ENCODE measurements at places on chromosomes 4 and X. TPM values are rescaled to one million over a fixed set of nuclear protein-coding genes. Genes with fewer than 3 reads are reported as not detected.

Gene USP38
- 28.9 TPM for total RNA-seq

Gene DOK7
- not detected for total RNA-seq

- peaks cover 29% of the 10 kb centered on the region for H3K4me1 ChIP-seq
- peaks cover 8% of the 10 kb centered on the region for H3K36me3 ChIP-seq
- peak overlapping the region; percentile 64 for H3K4me3 ChIP-seq
- H3K27ac ChIP-seq: peak overlapping the region; percentile 61
Observed at GRCh38 chr4:10456595-10457254, 501 bp downstream of the ZNF518B start.

DNA sequence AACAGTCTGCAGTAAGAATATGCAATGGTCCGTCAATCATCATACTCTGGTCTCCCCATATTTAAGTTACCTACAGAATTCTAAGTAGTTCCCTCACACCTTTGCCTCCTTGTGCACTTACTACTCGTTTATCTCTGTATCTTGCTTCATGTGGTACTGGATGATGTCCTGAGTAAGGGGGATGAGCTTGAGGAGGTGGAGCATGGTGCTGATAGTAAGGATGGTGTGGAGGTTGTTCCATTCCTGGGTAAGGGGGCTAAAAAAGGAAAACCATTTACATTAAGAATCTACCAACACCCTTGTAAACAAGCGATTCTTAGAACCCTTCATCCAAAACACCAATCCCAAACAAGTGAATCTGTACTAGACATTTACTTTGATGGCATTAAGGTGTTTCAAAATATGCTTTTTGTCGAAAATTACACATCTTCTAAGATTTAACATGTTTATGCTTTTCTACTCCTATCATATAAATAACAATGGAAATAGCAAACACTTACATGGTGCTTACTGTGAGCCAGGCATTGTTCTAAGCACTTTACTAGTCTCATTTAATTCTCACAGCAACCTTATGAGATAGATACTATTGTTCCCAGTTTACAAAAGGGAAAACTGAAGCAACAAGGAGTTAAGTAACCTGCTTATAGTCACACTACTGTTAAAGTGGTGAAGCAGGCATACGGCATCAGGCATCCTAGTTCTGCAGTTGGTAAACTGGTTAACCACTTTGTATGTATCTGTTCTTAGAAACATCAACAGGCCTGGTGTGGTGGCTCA, 33.5 kb downstream of the YTHDC1 start:
- no peak overlapping the region for H3K4me3 ChIP-seq
- H3K36me3 ChIP-seq: peaks cover 50% of the 10 kb centered on the region
- H3K27me3 ChIP-seq: no peaks in the 10 kb centered on the region
- no peaks in the 10 kb centered on the region for H3K4me1 ChIP-seq

DNA sequence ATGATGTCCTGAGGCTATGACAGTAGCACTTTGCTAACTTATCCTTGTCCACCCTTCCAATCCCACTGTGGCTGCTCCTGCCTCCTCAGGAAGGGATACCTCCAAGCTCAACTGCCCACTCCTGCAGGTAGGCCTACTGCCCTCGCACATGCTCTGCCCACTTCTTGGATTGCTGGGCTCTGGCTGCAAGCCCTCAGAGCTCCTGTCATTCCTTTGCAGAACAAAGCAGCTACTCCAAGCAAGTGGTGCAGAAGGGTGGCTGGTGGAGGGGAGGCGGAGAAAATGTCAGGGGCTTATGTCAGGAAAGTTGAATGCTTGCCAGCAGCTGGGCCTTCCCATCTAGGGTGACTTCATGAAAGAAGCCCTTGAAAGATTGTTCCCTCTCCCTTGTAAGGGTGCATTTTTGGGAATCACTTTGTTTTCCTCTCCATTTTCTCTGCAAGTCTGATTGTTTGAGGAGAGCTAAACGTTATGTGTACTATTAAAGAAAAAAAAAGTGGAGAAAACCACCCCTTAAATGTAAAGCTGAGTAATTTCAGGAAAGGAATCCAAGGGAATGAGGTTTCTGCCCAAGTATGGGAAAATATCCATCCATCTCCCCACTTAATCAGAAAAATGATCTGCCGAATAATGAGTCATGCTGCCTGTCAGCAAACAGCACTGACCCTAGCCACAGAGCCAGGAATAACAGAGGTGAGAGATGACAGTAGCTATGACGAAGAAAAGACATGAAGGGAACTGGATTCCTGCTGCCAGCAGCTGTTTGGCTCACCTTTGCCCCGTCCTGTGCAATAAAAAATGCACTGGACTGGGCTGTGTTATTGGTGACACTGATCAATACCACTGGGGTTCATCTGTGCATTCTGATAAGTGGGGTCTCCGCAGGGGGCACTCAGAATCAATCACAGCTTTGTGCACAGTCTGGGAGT, 102.0 kb downstream of the RTL5 start:
- H3K36me3 ChIP-seq: no peaks in the 10 kb centered on the region
- no peak for DNase-seq
- H3K4me3 ChIP-seq: no peak overlapping the region
- no peaks in the 10 kb centered on the region for H3K4me1 ChIP-seq
- no peak overlapping the region for H3K27ac ChIP-seq

- no peak overlapping the region for H3K27ac ChIP-seq
- DNase-seq: no peak
- no peaks in the 10 kb centered on the region for H3K4me1 ChIP-seq
- H3K4me3 ChIP-seq: no peak overlapping the region
Observed at GRCh38 chrX:149837639-149838038, 43.3 kb upstream of the MAGEA8 start.

GRCh38 chrX:65926095-65927019, 113.5 kb downstream of the VSIG4 start:
- no peaks in the 10 kb centered on the region for H3K27me3 ChIP-seq
- H3K36me3 ChIP-seq: no peaks in the 10 kb centered on the region
- peak overlapping the region; percentile 11 for H3K27ac ChIP-seq
- H3K4me3 ChIP-seq: peak overlapping the region; percentile 25

GRCh38 chrX:118510111-118510510, 14.5 kb downstream of the DOCK11 start:
- no peak overlapping the region for H3K4me3 ChIP-seq
- peaks cover 51% of the 10 kb centered on the region for H3K4me1 ChIP-seq
- H3K27ac ChIP-seq: no peak overlapping the region
- no peak for DNase-seq

GRCh38 chr4:158410272-158410671, 111.4 kb upstream of the RXFP1 start:
- H3K4me3 ChIP-seq: no peak overlapping the region
- no peaks in the 10 kb centered on the region for H3K36me3 ChIP-seq
- DNase-seq: no peak
- no peak overlapping the region for H3K27ac ChIP-seq
- H3K4me1 ChIP-seq: no peaks in the 10 kb centered on the region
- no peaks in the 10 kb centered on the region for H3K27me3 ChIP-seq

DNA sequence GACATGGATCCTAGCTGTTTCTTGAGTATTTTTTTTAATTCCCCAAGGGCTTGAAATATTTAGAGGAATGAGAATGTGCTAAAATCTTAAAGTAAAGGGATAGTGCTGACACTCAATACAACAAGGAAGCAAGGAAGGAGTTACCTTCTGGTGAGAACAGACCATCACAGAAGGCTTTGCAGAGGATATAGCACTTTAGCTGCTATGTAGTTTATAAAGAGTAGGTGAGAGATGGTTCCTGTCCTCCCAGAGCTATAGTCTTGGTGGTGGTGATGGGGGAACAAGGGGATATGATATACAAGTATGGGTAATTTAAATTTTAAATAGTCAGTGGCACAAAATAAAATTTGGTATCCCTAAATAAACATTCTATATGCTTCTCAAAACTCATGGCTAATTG, 47.6 kb downstream of the MTHFD2L start:
- H3K27ac ChIP-seq: no peak overlapping the region

Gene UGT2B28
- not detected for total RNA-seq

Gene TRIM61
- 3.3 TPM for total RNA-seq

DNA sequence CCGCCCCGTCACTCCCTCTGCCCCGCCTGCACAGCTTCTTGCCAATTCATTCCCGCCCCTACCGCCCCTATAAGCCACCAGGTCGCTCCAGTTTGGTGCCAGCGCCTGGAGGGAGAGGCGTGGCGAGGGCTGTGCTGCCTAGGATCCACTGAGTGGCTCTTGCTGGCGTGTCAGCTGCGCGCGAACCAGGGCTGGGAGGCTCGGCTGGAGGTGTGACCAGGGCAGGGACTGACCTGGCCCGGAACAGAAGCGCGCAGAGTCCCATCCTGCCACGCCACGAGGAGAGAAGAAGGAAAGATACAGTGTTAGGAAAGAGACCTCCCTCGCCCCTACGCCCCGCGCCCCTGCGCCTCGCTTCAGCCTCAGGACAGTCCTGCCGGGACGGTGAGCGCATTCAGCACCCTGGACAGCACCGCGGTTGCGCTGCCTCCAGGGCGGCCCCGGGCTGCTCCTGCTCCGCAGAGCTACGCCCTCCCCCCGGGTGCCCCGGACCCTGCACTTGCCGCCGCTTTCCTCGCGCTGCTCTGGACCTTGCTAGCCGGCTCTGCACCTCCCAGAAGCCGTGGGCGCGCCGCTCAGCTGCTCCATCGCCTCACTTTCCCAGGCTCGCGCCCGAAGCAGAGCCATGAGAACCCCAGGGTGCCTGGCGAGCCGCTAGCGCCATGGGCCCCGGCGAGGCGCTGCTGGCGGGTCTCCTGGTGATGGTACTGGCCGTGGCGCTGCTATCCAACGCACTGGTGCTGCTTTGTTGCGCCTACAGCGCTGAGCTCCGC, at the start of gene GPR78:
Gene GPR78 (plus strand): TSS at position 72 of the 773 bp plus-strand sequence. CDS start 591 bp downstream, at position 663.
- DNase-seq: no peak
- no peak within 1 kb of the TSS for H3K4me3 ChIP-seq
- H3K4me1 ChIP-seq: no peaks in the 10 kb centered on the region
- no peak within 1 kb of the TSS for H3K27ac ChIP-seq

DNA sequence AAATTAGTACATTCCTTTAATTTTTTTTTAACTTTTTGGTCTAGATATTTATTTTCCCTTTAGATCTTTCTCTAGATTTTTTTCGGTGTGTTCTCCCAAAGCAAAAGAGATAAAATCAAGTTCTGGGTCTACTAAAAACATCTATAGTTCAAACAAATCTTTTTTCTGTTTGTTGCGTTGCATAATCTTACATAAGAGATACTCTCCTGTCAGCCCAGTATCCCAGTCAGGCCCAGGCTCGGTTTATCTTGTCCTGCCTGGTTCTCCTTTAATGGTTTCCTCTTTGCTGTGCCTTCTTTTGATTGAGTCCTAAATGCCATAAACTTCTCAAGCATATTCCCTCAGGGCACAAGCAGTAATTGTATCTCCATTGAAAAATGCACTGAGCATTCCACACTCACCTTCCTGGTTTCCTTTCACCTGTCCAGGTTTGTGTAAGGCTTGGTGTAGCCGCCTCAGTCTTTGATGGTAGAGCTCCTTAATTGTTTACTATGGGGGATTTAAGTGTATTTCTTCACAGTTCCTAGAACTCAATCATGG, 104.9 kb downstream of the TMEM131L start:
- DNase-seq: no peak
- H3K4me3 ChIP-seq: no peak overlapping the region
- H3K27ac ChIP-seq: no peak overlapping the region
- H3K27me3 ChIP-seq: no peaks in the 10 kb centered on the region
- H3K4me1 ChIP-seq: peaks cover 42% of the 10 kb centered on the region
